ENCODE measurements at places on chromosomes 4 and X.

DNA sequence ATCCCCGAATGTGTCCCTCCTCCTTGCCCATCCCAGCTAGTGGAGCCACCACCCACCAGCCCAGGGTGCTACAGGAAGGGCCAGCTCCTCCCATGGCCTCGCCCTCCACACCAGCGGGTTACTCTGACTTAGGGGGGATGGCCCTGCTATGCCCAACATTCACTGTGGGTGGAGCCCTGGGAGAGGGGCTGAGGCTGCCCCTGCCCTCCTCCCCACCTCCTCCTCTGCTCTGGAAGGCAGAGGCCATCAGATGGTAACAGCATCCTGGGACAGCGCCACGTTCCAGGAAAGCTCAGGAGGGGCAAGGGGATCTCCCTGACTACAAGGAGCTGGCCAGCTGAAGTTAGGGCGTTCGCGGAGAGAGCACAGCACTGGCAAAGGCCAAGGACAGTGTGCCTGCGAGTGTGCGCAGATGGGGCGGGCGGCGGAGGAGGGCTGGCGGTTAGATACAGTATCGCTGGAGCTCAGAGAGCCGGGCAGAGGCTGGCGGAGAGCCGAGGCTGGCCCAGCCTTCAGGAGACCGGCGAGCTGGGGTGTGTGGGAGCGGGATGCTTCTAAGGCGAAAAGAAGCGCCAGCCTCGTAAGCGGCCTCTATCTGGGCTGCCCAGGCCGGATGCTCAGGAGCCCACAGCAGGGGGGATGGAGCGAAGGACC lies 1.5 kb downstream of the JAKMIP1 start:
- DNase-seq = no peak

- DNase-seq = no peak
These were observed 47.3 kb upstream of the SRPX start for GRCh38 chrX:38268011-38268410.

DNA sequence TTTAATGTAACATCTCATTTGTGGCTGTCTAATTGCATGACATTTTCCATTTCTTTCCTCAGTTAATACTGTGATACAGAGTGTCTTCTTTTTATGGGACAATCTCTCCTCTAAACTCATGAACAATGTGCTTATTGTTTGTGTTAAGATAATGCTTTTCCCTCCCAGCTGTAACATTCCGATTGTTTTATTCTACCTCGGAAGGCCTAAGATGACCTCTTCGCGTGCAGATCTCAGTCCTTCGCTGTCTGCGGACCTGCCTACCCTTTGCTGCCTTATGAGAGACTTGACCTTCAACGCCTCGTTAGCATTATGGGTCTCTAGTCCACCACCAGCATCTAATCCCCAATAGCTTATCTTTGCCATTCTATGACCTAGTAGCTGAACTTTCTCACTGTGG lies 29.8 kb upstream of the ZFP42 start:
- DNase-seq = no peak

DNA sequence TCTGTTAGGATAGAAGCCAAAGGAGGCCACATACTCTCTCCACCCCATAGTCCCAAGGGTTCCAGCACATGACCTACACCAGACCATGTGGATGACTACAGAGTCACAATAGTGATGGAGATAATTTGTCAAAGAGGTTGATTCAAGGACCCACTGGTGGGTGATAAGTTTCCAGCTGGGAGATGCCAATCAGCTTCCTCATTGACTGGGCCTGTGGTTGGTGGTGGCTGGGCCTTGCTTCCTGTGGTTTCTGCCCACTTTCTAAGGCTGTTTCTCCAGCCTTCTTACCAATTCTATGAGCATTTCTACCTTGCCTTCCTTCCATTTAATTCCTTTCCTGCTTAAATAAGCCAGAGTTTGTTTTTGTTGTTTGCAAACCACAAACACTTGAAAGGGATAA lies 95.5 kb upstream of the CPEB2 start:
- DNase-seq = no peak

GRCh38 chrX:11431786-11432185 lies 138.6 kb downstream of the AMELX start:
- no peak for DNase-seq

DNA sequence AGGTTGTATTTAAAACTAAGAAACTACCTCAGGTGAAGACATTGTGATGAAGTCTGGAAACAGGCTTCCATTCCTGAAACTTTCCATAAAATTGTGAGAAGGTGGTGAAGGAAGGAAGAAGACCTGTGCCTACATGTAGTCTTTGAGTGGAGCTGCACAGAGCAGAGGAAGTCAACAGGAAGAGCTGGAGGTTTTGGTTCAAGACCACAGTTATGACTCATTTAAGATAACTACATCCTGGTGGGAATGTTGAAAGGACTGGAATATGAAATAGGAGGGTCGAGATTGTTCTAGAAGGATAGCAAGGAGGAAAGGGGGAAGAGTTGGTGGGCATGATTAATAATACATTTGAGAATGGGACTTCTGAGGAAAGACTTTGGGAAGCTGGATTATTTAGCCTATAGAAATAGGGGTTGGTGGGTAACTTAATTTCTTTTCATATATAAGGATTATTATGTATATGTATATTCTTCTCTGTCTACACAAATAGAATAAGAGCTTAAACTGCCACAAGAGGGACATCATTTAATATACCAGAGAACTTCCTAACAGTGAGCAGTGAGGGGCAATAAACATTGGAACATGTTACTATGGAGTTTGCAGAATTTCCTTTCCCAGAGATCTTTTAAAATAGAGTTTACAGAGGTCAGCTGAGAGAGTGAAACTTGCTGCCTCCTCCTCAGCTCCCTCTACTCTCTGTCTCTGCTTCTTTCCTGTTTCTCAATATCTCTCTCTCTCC lies 23.5 kb downstream of the AWAT2 start:
- no peak for DNase-seq

DNA sequence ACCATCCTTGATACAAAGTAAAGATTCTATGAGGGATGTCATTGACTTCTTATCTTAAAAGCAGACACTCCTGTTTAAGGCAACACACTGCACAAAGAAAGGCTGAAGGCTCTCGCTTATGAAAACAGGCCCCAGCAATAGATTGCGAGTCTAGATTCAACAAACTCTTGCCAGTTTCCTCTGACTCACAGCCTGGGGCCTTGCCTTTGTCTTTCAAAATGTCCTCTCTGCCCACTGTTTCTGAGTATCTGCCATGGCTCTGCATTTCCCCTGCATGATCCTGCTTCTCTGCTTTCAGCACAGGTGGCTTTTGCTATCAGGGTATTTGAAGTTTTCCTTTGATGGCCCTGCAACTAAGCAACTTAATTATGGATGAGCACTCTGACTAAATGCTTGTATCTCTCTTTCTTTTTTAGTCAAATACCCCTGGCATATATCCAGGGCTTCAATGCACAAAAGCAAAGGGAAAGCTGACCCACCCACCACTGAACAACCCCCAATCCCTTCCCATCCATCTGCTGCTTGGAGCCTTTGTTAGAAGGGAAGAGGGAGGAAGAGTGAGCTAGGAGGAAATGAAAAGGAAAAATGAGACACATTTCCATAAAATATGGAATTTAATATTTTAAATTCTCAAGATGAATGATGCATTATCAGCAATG lies 32.2 kb downstream of the NDP start:
- no peak for DNase-seq

- DNase-seq = no peak
These were observed 6.2 kb upstream of the NOX1 start for GRCh38 chrX:100880368-100880767.

DNA sequence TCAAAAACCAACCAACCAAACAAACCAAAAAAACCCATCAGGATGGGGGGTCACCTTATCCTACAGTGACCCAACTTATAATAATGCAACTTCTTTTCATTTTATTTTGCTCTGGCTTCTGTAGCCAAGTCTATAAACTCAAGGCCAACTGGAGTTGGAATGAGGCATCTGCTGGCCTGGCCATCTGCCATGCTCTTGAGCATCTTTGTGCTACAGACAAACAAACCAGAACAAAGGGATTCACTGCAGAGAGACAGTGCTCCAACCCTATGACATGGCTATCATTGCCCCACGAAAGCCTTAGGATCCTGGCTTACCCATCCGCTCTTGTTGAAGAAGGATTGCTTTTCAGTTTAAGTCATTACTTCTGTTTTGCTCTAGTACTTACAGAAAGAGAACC lies 49.2 kb upstream of the SCRG1 start:
- no peak for DNase-seq

GRCh38 chr4:32417113-32417704 lies 1697.0 kb downstream of the PCDH7 start:
- DNase-seq = no peak

GRCh38 chr4:104381729-104382128 lies 113.0 kb downstream of the CXXC4 start:
- no peak for DNase-seq

DNA sequence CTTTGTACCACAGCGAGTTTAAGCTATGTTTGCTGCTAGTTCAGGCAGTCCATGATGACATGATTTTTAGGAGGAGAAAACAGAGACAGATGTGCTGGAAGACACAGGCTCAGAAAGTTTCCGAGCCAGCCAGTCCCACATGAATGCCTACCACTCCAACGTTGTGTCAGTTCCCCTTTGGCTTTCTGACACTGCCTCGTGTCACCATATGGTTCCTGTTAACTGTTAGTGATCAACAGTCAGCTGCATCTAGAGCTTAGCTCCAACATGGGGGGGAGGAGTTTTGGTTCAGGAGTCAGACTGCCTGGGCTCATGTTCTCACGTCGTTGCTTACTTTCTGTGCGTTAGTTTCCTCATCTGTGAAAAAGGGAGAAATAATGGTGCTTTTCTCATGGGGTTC lies 343.7 kb downstream of the MID1IP1 start:
- no peak for DNase-seq

- DNase-seq = no peak
These were observed 31.5 kb downstream of the SEC24B start for GRCh38 chr4:109465069-109465468.

Data from GM19239 (cell line).